ENCODE measurements at places on chromosomes 16 and 17. TPM values are rescaled to one million over a fixed set of nuclear protein-coding genes. Genes with fewer than 3 reads are reported as not detected.

DNA sequence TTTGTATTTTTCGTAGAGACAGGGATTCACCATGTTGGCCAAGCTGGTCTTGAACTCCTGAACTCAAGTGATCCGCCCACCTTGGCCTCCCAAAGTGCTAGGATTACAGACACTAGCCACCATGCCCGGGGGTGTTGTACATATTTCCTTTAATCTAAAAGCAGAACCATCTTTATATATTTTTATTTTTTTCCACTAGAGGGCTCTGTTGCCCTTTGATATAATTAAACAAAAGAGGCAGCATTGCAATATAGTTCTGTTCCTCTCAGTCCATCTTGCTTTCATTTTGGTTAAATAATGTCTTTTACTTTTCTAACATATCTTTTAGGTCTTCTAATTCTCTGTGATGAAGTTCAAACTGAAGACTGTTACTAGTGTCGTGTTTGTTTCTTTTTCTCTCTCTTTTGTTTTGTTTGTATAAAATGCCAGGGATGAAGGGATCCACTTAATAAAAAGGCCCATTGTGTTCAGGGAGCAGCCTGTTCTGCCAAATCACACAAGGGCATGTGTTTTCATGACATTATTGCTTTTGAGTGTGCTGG is 23.4 kb downstream of the WWOX start:
- H3K4me3 ChIP-seq = peak overlapping the region; percentile 29
- peak; percentile 34 for DNase-seq
- H3K4me1 ChIP-seq = no peaks in the 10 kb centered on the region
- H3K27me3 ChIP-seq = no peaks in the 10 kb centered on the region
- no peaks in the 10 kb centered on the region for H3K36me3 ChIP-seq

- H3K36me3 ChIP-seq = no peaks in the 10 kb centered on the region
- no peak overlapping the region for H3K4me3 ChIP-seq
- no peaks in the 10 kb centered on the region for H3K27me3 ChIP-seq
- peaks cover 51% of the 10 kb centered on the region for H3K4me1 ChIP-seq
Measured at GRCh38 chr17:81402530-81402941, 7.3 kb downstream of the BAHCC1 start.

- DNase-seq = peak; percentile 75
- peak overlapping the region; percentile 69 for H3K4me3 ChIP-seq
- H3K4me1 ChIP-seq = peaks cover 53% of the 10 kb centered on the region
- H3K36me3 ChIP-seq = peaks cover 2% of the 10 kb centered on the region
Measured at GRCh38 chr16:76535-77272, 1.3 kb upstream of the MPG start.

DNA sequence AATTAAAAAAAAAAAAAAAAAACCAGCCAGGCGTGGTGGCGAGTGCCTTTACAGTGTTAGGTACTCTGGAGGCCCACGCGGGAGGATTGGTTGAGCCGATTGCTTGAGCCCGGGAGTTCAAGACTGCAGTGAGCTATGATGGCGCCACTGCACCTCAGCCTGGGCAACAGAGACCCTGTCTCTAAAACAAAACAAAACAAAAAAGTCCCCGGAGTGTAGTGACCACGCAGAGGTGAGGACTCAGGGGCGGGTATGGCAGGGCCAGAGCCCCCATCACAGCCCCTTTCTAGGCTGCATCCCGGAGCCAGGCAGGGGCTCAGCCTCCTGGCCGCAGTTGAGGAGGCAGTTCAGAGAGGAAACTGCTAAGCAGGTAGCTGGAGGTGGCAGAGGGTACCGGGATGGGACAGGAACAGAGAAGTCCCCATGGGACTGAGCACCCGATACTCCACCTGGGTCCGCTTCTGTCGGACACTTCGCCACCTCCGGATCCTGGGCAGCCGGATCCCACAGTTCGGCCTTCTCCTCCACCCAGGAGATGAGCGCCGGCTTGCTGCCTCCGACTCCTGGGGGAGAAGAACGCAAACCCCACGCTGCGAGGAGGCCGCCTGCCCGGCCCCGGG is 800 bp downstream of the ZNF747 start:
- no peaks in the 10 kb centered on the region for H3K27me3 ChIP-seq
- H3K4me3 ChIP-seq = peak overlapping the region; percentile 68
- DNase-seq = no peak

DNA sequence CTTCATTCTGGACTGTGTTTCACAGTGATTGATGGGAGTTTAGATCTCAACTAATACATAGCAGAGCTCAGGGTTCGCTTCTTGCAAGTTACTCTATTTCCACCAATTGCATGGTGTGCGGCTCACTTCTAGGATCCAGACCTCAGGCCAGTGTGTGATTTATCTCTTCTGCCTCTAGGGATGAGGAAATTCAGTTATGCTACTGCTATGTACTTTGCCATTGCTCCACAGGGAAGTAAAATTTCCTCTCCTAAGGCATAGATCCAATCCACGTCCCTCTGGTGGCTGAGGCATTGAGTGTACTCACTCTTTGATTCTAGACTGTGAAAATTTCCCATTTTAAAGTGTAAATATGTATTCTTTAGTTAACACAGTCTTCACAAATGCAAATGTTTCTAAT is 214.1 kb downstream of the HS3ST3B1 start:
- H3K27me3 ChIP-seq = no peaks in the 10 kb centered on the region
- H3K4me3 ChIP-seq = no peak overlapping the region
- H3K4me1 ChIP-seq = no peaks in the 10 kb centered on the region
- DNase-seq = no peak
- no peak overlapping the region for H3K27ac ChIP-seq

DNA sequence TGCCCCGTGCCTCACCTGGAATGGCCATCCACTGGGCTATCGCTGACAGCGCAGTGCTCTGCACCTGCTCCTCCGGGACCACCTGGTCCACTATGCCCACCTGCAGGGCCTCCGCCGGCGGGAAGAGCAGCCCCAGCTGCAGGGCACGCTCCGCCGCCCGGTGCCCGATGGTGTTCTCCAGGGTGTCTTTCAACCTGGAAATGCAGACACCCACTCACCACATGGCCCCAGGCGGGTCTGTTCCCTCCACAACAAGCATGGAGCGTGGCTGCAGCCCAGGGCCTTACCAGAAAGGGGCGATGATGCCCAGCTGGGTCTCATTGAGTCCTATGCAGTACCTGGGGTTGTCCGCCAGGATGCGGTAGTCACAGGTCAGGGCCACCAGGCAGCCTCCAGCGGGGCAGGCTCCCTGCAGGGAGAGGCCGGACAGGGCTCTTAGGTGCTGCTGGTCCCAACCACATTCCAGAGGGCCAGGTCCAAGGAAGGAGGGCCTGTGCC is 6.8 kb downstream of the DNASE1L2 start:
- H3K36me3 ChIP-seq = peaks cover 8% of the 10 kb centered on the region
- no peaks in the 10 kb centered on the region for H3K27me3 ChIP-seq
- no peak overlapping the region for H3K27ac ChIP-seq
- H3K4me3 ChIP-seq = no peak overlapping the region
- DNase-seq = no peak

DNA sequence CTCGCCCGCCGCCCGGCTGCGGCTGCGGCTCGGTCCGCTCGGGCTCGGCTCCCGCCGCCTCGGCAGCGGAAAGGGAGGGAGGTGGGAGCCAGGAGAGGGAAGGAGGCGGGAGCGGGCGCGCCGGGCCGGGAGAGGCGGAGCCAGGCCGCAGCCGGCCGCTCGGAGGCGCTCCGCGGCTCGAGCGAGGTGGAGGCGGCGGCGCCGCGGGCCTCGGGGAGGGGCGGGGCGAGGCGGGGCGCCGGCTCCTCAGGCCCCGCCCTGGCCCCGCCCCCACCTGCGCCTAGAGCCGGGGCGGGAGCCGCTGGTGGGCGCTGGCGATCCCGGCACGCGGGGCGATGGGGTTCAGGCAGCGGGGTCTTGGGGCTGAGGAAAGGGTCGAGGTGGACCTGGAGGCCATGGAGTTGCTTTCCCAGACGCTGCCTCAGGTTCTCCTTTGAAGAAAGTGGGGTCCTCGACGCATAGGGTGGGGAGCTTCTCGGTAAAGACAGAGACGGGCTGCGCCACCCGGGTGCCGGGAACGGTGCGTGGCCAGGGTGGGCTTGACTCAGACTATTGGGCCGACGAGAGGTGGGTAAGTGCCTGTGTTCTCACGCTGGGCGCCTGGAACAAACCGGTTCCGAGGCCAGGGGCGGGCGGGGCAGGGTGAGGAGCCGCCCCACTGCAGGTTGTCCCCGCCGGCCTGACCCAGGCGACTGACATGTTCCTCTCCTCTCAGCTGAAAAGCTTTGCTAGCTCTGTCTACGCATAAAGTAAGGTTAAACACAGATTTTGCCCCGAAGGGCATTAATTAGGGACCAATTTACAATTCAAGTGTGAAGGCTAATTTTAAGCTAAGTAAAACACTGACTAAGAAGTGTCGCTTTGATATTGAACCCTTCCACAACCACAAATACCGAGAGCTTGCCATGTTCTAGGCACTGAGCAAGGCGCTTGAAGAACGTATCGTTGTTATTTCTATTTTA is at the start of gene CMTM4:
TSS of gene CMTM4 (minus strand) at position 75 of the 962 bp plus-strand sequence. CDS start 218 bp downstream, outside the sequence.
- no peak within 1 kb of the TSS for H3K27ac ChIP-seq
- DNase-seq = peak; percentile 64
- H3K4me1 ChIP-seq = peaks cover 12% of the 10 kb centered on the region
- H3K4me3 ChIP-seq = peak within 1 kb of the TSS; percentile 67
- H3K36me3 ChIP-seq = no peaks in the 10 kb centered on the region

DNA sequence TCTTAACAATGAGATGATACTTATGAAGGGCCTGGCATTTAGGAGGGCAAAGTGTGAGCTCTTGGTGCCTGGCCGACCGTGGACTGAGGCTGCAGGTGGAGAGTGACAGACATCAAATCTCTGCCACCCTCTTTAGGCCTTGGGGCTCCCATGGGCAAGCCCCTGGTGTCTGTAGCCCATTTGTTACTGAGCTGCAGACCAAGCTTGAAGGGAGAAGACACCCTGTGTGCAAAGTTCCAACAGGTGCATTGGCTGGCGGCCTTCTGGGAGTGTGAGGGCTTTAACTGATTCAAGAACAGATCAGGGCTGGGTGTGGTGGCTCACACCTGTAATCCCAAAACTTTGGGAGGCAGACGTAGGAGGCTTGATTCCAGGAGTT is 789 bp upstream of the CTRL start:
- peaks cover 21% of the 10 kb centered on the region for H3K4me1 ChIP-seq
- H3K36me3 ChIP-seq = peaks cover 3% of the 10 kb centered on the region
- no peak overlapping the region for H3K27ac ChIP-seq
- no peak overlapping the region for H3K4me3 ChIP-seq
- no peak for DNase-seq

- peaks cover under 1% of the 10 kb centered on the region for H3K4me1 ChIP-seq
- H3K36me3 ChIP-seq = no peaks in the 10 kb centered on the region
- H3K27ac ChIP-seq = no peak overlapping the region
- no peak overlapping the region for H3K4me3 ChIP-seq
Measured at GRCh38 chr17:66910651-66911285, 53.7 kb upstream of the CACNG4 start.

- H3K36me3 ChIP-seq = peaks cover 3% of the 10 kb centered on the region
- H3K27me3 ChIP-seq = no peaks in the 10 kb centered on the region
- H3K27ac ChIP-seq = no peak overlapping the region
- no peak for DNase-seq
- H3K4me3 ChIP-seq = no peak overlapping the region
Measured at GRCh38 chr16:69309316-69309715, 1.8 kb upstream of the VPS4A start.

- no peak overlapping the region for H3K27ac ChIP-seq
- no peak for DNase-seq
- H3K4me1 ChIP-seq = no peaks in the 10 kb centered on the region
- H3K36me3 ChIP-seq = no peaks in the 10 kb centered on the region
- H3K27me3 ChIP-seq = no peaks in the 10 kb centered on the region
Measured at GRCh38 chr16:899683-900060, 71.1 kb downstream of the LMF1 start.

DNA sequence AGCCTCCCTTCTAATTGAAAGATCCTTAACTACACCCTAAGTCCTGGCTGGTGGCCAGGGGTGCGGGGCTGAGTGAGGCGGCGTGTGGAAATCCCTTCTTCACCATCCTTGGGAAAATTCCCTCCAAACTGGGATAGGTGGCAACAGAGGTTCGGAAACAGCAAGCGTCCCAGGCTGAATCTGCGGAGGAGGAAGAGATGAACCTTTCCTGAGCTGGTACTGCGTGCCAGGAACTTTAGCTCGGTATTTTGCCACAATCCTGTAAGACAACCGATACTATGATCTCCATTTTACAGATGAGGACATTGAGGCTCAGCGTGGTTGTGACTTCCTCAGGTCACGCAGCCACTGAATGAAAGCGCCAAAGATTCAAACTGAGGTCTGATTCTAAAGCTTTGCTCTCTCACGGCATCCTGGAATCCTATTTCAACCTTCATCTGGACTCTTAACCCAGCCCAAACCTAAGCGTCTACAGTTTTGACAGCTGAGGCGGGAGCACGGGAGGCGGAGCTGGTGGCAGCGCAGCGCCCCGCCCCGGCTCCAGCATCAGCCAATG is 583 bp upstream of the CYLD start:
- peak overlapping the region; percentile 40 for H3K27ac ChIP-seq
- H3K27me3 ChIP-seq = peaks cover 2% of the 10 kb centered on the region
- DNase-seq = no peak
- peak overlapping the region; percentile 72 for H3K4me3 ChIP-seq
- peaks cover 13% of the 10 kb centered on the region for H3K4me1 ChIP-seq
- H3K36me3 ChIP-seq = no peaks in the 10 kb centered on the region

DNA sequence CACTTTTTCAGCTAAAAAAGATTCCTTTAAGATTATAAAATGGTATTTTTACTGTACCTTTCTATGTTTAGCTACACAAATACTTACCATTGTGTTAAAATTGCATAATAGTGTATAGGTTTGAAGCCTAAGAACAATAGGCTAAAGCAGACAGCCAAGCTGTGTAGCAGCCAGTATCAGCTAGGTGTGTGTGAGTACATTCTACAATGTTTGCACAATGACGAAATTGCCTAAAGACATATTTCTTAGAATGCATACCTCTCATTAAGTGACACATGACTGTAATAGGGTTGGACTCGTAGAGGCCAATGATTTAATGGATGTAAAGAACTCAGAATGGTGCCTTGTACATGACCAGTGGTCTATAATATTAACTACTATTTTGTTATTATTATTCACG is 1.9 kb upstream of the MT1B start:
- H3K27ac ChIP-seq = no peak overlapping the region
- H3K27me3 ChIP-seq = peaks cover 81% of the 10 kb centered on the region
- no peak overlapping the region for H3K4me3 ChIP-seq
- peaks cover 4% of the 10 kb centered on the region for H3K4me1 ChIP-seq
- DNase-seq = no peak

DNA sequence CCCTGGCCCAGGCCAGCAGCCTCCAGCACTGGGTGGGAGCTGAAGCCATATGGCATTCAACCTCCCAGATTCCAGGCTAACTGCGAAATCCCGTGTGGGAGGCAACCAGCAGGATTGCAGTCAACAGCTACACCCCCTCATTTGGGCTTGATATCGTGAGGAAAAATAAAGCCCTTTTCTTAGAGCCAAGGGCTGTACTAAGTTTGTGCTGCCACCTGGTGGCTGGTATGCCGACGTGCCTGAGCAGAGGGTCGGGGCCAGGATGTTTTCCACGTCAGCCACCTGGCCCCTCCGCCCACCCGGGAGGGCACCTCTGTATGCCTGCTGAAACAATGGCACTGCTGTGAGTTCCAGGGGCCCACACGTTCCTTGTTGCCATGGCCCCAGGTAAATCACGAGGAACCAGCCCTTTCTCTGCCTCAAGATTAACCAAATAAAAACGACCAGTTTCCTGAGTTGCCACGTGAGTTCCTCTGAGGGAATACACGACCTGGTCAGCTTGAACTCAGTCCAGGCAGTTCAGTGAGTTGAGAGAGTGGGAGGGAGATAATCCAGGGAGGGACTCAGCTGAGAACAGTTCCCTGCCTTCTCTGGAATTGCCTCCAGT is 9.0 kb downstream of the TMEM98 start:
- peak; percentile 41 for DNase-seq
- H3K27me3 ChIP-seq = no peaks in the 10 kb centered on the region
- H3K36me3 ChIP-seq = peaks cover 41% of the 10 kb centered on the region
- peaks cover 6% of the 10 kb centered on the region for H3K4me1 ChIP-seq

The SYCE1L gene
- total RNA-seq = 2.0 TPM

The ZACN gene
- 0.23 TPM for total RNA-seq

The LRRC37A gene
- total RNA-seq = 4.2 TPM

The PPP1R1B gene
- total RNA-seq = 0.39 TPM

The OTOP3 gene
- not detected for total RNA-seq

The SHISA6 gene
- total RNA-seq = not detected

The FNDC8 gene
- not detected for total RNA-seq

The NDEL1 gene
- total RNA-seq = 110 TPM

All from astrocyte (in vitro differentiated cells and primary cell).